Fibroblast of upper back skin (primary cell): ENCODE measurements at places on chromosomes 16 and 17.

GRCh38 chr17:75481194-75482068 lies 25.0 kb downstream of the TMEM94 start:
- DNase-seq: no peak

GRCh38 chr16:66147291-66147690 lies 219.2 kb upstream of the CDH5 start:
- DNase-seq: peak; percentile 81

- no peak for DNase-seq
These were observed 13.9 kb downstream of the SMURF2 start for GRCh38 chr17:64648234-64648633.

DNA sequence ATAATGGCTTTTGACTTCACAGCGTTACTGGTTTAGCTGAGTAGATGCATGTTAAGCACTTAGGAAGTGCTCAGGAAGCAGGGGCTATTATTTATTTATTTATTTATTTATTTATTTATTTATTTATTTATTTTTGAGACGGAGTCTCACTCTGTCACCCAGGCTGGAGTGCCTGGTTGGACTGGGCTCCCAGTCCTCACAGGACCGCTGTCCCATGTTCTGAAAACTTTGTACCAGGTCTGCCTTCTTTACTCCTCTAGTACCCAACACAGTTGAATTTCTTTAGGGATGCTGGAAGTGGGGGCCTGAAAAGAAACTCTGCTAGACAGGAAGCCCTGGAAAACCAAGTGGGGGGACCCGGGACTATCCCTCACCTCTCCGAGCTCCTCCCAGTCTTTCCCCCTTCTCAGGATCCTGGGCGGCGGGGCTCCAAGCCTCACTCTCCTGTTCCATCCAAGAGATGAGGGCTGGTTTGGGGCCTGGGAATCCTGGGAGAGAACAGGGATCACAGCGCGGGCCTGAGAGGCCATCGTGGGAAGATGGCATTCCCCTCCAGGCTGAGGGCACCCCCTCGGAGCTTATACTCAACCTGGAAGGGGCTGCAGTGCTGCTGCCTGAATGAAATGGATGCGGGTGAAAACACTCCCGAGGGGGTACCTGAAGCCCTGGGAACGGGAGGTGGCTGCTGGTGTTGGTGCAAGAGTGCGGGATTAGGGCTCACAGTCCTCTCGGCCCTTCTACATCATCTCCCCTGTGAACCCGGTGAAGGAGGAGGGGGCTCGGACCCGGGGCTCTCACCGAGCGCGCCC lies 674 bp downstream of the ZNF688 start:
- no peak for DNase-seq

DNA sequence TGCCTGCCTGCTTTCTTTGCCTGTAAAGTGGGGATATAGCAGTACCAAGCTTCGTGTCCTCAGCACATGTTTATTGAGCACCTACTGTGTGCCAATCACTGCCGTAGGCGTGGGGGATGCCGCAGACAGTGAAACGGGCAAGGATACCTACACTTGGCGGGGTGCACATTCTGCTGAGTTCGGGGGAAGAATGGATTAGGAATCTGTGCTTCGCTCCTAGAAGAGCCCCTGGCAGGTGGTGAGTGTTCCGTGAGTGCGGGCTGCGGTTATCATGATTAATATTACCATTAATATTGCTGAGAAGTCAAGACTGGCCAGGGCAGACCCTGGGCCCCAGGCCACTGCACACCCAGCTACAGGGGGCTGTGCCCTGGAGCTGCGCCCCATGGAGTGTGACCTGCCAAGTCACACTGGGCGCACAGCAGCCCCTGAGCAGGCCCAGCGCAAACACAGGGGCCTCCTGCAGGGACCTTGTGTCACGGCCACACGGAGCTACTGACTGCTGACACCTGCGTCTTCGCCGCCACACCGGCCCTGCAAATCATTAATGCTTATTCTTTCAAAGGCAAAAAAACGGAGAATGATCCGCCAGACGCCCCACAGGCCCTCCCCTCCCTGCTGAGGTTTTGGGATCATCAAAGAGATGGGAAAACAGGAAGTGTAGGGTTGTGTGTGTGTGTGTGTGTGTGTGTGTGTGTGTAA lies 213.4 kb upstream of the GSE1 start:
- DNase-seq: no peak

DNA sequence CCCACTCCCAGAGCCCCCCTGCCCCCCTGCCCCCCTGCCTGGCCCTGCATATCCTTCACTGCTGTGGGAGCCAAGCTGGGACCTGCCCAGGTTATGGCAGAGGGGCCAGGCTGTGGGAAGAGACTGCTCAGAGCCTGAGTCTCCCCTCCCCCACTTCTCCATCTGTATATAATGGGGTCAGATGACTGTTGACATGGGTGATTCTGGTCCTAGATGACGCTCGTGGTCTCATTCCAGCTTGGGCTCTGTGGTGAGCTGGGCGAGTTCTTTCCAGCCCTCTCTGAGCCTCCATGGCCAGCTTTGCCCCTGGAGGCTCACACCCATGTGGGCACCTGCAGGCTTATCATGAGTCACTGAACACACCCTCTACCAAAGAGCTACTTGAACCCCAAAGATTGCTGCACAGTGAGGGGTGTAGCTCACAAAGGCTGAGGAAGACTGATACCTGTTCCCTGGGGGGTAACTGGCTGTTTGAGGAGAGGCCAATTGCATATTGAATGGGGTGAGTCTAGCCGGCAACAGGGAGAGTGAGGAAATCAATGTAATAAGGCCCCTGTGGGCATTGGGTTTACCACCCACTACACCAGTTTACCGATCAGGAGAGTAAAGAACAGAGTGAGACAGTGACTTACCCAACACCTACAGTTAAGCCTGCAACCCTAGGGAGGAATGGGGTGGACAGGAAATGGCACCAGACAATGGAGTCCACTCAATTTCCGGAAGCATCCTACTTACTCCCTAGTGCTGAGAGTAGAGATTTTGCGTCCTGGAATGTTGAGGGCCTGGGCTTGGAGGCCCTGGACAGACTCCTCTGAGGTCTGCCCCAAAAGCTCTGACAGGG lies 4.2 kb upstream of the SREBF1 start:
- DNase-seq: peak; percentile 34

- DNase-seq: no peak
These were observed 76.7 kb upstream of the DOC2B start for GRCh38 chr17:258045-258734.

- DNase-seq: no peak
These were observed 6.6 kb upstream of the LIMD2 start for GRCh38 chr17:63706336-63707082.

DNA sequence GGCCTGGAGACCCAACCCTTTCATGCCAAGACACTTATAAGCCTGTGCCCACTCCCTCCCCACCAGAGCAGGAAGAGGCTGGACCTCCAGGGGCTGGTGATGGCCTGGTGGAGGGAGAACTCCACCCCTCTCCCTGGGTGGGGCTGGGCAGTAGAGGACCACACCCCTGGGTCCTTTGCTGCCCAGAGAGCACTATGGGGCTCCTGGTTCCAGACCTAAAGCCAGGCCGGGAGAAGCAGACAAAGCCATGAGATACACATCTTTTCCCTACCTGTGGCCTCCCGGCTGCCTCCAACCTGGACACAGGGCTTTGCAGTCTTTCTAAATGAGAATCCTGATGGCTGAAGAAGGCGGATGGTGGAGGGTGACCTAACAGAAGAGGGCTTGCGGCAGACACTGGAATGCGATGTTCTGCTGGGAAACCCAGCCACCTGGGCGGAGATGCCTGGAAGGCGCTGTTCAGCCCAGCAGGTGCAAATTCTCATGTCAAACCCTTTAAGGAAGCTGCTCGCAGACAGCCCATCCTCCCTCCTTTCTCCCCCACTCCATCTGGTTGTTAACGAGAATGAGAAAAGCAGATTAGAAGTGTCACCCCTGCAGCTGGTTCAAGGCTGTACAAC lies 43.9 kb upstream of the KIFC3 start:
- no peak for DNase-seq

DNA sequence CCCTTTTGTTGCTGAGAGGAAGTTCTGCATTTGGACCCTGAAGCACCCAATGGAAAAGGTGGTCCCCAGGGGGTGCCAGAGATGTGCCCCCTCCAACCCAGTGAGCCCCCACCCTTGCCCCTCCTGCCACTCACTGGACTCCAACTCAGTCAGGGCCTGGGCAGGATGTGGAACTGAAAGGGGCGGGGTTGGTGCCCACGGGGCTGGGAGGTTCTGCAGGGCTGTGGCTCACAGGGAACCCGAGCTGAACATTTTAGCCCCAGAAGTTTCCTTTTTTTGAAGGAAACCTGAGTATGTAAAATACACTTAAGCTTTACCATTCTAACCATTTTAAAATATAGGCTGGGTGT lies 15.8 kb upstream of the OGFOD3 start:
- DNase-seq: no peak

DNA sequence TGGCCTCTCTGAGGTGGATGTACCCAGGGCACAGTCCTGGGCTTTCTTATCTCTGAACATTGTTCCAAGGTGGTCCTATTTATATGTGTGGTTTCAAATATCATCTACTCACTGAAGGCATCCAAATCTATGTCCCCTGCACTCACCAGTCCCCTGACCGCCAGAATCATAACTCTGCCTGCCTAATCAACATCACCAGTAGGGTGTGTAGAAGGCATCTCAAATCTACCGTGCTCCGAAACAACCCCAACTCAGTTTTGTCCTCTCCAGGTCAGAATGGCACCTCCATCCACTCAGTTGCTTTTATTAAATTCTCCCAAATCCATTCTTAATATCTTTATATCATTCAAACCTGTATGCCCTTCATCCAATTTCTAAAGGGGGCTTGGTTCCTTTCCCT lies 536.3 kb downstream of the GRIN2A start:
- no peak for DNase-seq

- DNase-seq: peak; percentile 80
These were observed 454.1 kb downstream of the HS3ST3B1 start for GRCh38 chr17:14755002-14755401.

GRCh38 chr17:44267165-44267455 lies 825 bp downstream of the SLC4A1 start:
- no peak for DNase-seq

DNA sequence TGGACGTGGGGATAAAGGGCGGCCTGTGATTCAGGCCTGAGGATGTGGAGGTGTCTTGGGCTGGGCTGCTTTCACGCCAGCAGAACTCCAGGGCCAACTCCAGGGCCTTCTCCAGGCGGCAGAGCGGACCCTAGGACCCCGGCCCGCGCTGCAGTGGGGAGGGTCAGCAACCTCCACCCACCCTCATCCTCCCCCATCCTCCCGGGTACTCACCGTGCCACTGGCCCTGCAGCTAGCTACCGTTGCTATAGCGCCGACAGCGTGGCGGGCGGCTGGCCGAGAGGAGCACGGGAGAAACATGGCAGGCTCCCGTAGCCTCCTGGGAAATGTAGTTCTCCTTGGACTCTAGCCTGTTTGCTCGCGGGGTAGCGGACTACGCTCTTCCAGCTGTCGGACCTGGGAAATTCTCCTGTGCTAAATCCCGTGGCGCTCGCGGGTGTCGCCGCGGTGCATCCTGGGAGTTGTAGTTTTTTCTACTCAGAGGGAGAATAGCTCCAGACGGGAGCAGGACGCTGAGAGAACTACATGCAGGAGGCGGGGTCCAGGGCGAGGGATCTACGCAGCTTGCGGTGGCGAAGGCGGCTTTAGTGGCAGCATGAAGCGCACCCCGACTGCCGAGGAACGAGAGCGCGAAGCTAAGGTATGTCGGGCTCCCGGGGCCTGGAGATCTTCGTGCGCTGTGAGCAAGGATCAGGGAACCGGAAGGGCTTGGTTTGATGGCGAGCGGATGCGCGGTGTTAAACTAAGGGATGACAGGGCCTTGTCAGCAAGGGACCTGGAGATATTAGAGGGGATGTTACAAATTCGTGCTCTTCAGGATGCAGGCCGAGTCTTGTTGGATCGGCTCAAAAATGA lies at the start of the genes FTO and RPGRIP1L:
Gene FTO, plus strand, starts transcription at position 567 of the 855 bp plus-strand sequence.
Gene RPGRIP1L, minus strand, starts transcription at position 270 of the 855 bp plus-strand sequence. CDS start 3,136 bp downstream, outside the sequence.
- peak; percentile 99 for DNase-seq

DNA sequence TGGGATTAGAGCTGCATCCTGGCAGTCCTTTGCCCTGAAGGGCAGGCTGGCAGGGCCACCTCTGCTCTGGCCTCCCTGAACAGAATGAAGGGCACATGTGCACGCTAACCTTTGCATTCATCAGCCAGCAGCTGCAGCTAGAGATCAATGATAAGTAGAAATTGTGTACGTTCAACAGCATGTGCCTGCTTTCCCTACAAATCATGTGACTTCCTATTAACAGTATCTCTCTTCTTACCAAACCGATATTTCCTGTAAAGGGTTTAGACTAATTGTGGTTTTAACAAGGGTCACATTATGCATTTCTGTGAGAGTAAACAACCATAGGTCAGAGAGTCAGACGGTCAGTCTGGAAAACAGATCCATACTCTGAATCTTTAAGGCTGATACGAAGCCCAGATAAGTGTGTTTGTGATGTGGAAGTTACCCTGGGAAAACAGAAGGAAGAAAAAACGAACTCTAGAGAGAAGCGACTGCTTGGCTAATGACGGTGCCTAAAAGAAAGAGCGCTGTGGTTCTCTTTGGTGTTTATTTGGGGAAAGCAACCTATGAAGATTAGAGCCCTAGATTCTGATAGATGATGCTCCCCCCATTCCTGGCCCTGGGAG lies 219.4 kb downstream of the MAF start:
- no peak for DNase-seq

DNA sequence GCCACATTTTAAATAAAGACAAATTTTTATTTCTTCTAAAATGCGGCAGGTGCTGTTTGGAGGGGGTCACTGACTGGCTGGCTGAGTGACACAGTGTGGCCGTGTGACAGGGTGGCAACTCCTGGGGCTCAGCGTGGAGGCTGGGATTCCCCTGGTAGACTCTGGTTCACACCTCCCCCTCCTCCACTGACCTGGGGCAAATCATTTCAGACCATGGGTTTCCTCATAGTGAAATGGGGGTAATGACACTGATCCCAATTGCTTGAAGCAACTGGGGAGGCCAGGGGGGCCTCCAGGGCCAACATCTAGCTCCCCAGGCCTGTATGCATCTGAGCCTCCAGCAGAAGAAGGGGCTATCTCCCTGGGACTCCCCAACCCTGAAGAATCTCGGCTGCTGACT lies 6.6 kb downstream of the HSD11B2 start:
- DNase-seq: no peak

GRCh38 chr17:57271821-57272220 lies 15.5 kb downstream of the MSI2 start:
- no peak for DNase-seq

- no peak for DNase-seq
These were observed 337.0 kb downstream of the HAPSTR1 start for GRCh38 chr16:9428355-9429005.

GRCh38 chr16:13143551-13143950 lies 242.2 kb downstream of the SHISA9 start:
- no peak for DNase-seq

GRCh38 chr16:10581507-10581906 lies 1.1 kb upstream of the EMP2 start:
- DNase-seq: no peak
